ENCODE measurements at places on chromosomes 5 and 9.

DNA sequence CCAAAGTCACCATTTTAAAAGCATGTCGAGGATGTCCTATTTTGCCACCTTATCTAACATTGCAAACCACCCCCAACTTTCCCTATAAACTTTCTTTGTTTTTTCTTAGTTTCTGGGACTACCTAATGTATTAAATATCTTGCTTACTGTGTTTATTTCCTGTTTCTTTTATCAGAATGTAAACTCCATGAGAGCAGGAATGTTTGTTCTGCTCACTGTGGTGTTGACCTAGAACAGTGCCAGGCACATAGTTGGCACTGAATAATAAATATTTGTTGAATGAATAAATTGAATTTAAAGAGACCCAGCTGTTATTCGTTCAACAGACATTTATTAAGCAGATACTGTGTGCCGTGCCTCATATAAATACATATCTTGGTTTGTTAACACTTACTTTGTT is 35.2 kb downstream of the MACIR start:
- DNase-seq: no peak

DNA sequence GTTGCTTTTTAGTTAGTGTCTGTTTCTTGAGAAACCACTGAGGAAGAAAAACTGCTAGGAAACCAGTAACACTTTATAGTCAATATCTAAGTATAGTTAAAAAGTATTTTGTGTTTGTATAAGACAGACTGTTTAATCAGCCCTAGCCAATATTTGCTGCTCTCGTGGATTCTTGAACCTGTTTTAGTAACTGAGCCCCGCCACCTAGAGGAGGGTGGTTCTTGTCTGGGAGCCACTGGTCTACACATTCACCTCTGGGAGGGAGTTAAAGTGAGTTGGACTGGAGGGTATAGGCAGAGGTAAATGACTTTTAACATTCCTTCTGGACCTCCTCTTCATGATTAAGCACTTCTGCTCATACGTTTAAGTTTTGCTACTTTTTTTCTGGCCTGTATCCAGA is 117.2 kb downstream of the SPATA31D1 start:
- no peak for DNase-seq

DNA sequence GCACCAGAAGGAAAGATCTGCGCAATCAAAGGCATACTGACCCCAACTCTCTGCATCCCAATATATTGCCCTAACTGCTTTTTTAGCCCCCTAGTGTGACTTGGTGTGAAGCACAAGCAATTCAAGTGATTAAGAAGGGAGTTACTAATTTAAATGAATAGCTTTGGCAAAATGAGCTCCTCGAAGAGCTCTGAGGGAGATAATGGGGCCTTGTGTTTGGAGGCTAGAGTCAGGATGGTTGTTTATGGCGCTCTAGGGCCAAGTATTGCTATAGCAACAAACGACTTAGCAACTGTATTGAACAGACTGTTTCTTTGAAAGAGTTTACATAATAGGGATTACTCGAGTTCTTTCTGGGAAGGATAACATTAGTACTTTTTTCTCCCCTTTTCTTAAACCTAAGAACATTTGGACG is 11.5 kb upstream of the C5orf58 start:
- no peak for DNase-seq

- DNase-seq: no peak
Observed at GRCh38 chr9:8579661-8580060, 780.1 kb upstream of the DMAC1 start.

GRCh38 chr9:128723866-128724743 is at the start of gene ZDHHC12:
Gene ZDHHC12 (minus strand): TSS chr9:128724127. CDS start chr9:128724093, 34 bp downstream.
- peak; percentile 49 for DNase-seq

DNA sequence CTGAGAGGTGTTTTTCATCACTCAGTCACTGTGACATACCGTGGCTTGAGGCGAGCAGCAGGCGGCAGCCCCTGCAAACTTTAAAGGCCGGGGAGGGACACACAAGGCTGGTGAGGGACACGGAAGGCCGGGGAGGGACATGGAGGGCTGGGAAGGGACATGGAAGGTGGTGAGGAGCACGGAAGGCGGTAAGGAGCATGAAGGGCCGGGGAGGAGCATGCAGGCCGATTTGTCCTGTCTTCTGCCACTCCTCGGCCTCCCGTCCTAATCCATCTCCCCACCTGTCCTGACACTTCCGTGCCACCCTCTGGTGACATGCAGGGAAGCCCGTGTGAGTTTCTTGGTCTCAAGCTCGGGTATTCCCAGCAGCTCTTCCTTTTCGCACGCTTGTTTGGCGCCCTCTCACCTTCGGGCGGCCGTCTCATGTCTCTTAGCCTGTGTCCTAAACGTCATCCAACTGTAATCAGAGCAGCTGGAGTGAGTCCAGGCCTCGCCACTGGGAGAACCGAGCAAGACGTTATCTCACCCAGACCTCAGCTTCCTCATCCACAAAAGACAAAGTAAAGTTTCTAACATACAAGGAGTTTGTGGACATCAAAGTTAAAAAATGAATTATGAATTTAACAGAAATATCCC is 126.5 kb downstream of the MRPL36 start:
- DNase-seq: no peak

- no peak for DNase-seq
Observed at GRCh38 chr5:84569307-84569706, 184.6 kb upstream of the EDIL3 start.

GRCh38 chr5:179900711-179901110 is 7.0 kb downstream of the TBC1D9B start:
- no peak for DNase-seq

GRCh38 chr5:79273341-79273740 is 37.4 kb downstream of the JMY start:
- no peak for DNase-seq

DNA sequence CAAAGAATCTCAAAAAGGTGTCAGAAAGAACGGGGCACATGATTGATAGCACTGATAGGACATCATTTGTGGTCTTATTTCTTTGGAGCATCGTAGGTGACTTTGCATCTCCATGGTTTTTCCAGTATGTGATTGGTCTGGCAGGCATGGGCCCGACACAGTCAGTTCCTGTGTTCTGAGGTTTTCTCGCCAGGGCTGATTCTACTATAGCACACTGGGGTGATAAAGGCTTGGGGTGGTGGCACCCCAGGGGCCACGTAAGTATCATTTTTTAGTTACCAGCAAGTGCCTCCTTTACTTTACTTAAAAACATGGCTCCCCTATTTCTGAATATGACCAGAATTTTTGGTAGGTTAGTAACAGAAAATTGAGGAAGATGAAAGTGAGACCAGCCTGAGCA is 202.7 kb downstream of the RFK start:
- DNase-seq: no peak

DNA sequence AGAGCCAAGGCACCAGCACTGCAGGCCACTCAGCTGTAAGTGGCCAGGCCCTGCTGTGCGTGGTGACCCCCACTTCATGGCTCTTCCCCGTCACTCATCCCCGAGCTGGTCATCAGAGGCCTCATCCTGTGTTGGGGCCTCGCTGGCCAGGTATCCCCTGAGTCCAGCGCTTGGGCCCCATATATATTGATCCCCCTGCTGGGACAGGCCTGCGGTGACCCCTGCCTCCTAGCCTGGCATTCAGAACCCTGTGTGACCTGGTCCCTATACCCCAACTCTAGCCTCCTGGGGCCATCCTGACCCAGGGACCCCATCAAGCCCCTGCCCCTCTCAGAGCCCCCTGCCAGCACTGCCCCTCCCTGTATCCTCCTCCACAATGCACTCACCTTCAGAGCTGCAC is 12.7 kb downstream of the GBGT1 start:
- DNase-seq: no peak

DNA sequence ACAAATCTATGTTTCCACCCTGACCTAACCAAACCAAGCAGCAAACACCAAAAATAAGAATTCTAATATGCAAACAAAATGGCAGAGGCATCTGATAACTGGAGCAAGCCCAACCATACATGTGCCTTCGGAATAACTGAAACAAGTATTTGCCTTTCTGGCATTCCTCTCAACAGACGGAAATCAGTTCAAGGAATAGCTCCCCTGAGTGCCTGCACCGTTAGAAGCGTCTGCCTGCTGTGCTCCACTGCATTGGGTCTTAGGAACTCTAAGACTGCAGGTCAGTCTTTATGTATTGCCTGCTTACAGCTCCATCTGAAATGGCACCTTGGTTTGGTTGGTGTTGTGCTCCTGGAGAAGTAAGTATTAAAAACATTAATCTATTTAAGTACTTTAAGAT is 98.5 kb downstream of the MRPS27 start:
- DNase-seq: no peak

DNA sequence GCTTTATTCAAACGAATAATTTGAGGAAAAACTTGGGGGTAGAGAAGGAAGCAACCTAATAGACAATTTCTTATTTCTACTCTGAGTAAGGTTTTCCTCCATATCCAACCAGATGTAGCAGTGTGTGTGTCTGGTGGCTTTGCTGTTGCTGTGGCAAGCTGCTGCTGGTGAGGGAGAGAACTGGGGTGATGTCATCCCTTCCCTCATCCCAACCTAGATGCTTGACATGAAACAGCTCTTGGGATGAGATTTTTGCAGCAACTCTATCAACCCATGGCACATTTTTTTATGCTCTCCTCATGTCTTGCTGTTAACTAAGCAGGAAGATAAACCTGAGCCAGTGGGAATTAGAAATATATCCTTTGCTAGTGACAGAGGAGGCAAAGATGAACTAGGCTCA is 135.8 kb downstream of the PCSK1 start:
- no peak for DNase-seq

GRCh38 chr5:3010953-3011763 is 259.7 kb upstream of the IRX2 start:
- no peak for DNase-seq

- DNase-seq: no peak
Observed at GRCh38 chr5:31504529-31504928, 27.4 kb downstream of the DROSHA start.

DNA sequence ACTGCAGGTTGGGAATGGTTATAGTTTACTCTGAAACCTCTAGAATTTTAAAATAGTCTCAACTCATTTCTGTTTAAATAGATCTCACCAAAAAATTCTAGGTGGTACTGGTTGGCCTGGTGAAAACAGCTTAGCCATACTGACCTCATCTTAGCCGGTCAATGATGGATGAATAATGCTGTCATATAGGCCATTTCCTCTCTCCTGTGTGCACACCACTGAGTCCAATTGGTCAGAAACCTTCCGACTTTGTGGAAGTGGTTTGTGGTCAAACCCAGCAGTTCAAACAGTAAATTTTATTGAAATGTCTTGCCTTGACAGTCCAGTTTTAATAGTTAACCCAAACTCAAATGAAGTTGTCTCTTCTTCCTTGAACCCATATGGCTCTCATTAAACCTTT is 98.6 kb downstream of the GIN1 start:
- no peak for DNase-seq

DNA sequence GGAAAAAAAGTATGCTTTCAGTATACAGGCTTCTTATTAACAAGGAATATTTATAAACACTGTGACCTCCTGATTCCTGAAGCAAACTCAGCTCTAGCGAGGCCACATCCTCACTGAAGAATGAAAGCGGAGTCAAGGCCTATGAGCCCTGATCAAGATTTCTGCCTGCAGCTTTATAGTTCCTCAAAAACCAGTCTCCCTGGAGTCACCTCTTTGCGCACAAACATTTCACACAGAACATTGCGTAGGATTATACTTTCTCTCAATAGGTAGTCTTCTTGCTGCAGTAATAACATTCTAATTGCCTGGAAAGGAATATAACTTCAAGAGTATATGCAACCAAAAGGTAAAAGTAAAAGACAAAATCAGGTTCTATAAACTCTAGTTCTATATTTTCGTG is 62.9 kb downstream of the SLC24A2 start:
- DNase-seq: no peak
